ENCODE measurements at places on chromosomes 4 and X.

GRCh38 chr4:26410385-26411293, 79.6 kb downstream of the CCKAR start:
- peak; percentile 74 for DNase-seq

GRCh38 chr4:19151684-19152083, 1100.0 kb upstream of the SLIT2 start:
- no peak for DNase-seq

- no peak for DNase-seq
These were observed 24.5 kb downstream of the EVC start for GRCh38 chr4:5735463-5735862.

- DNase-seq: no peak
These were observed 519.1 kb downstream of the IQCM start for GRCh38 chr4:149296503-149296902.

DNA sequence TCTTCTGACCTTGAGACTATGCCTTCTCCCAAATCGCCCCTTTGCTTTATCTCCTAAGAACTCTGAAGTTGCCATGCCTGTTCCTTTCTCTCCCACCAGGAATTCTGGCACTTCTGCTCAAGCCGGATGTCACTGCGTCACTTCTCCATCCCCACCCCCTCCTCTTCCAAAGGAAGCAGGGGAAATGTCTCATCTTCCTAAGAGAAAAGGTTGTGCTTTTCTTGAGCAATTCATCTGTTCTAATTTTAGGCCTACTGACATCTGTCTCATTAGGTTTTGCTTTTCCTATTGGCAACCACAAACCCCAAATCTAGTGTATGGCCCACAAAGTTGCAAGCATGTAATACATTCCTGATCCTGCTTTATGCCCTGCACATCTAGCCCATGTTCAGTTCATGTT, 163.1 kb upstream of the PLAC1 start:
- no peak for DNase-seq

DNA sequence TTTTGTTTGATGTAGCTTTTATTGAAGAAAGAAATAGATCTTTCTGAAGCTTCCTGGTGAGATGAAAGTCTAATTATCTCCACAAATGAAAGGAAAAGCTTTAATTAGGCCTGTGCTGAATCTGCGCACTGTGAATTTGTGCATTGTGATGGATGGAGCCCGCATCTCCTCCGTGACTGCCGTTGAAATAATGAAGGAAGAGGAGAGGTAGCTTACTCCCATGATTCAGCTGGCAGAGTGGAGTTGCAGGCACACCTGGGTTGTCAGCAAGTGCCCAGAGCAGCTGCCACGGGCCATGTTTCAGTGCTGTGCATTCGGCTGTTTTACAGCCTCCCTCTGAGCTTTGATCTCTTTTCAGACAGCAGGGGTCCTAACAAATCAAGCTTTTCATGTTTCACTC, 735.3 kb upstream of the TENM3 start:
- no peak for DNase-seq

DNA sequence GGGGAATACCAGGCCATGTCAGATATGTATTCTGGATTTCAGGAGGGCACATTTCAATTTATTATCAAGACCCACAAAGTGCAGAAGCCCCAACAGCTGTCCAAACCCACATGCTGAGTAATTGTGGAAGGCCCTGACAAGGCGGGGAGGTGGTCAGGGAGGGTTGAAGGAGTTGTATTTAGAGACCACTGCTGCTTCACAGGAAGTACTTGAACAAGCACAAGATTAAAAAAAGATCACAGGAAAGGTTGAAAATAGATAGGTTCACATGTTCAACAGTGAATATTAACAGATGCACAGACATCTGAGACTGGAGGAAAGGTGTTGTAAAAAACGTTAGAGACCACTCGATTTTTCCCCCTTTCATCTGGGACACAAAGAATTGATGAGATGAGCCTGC, 17.9 kb downstream of the ATP8A1 start:
- DNase-seq: no peak

DNA sequence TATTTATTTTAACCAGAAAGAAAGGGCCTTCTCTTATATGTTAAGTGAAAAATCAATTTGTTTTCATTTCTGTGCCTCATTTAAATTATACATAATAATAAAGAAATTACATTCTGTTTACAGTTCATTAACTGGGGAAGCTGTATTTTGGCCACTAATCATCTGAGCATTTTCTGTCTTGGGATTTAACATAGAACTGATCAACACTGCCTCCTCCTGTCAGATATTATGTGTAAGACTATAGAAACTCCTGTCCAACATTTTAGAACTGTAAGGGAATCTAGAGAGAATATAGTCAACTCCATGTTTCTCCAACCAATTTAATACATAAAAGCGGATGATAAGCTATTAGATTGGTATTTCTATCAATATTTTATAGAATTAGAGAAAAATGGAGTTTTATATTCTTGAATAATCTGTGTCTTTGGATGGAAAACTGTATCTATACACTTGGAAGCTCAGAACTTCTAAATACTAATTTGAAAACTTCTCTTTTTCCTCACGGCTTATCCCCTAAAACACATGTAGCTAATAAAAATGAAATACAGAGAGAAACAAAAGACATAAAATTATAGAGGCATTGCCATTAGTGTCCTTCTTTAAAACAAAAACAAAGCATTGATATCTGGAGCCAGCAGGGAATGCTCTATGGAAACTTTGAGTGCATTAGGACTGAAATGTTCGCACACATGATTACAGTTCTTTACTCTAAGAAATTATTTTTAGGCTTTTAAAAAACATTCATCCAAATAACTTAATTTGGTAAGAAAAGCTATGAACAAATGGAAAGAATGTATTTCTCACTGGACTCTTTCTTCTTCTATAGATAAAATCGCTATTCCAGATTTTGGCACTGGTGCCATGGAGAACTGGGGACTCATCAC, 33.1 kb downstream of the ENPEP start:
- no peak for DNase-seq

DNA sequence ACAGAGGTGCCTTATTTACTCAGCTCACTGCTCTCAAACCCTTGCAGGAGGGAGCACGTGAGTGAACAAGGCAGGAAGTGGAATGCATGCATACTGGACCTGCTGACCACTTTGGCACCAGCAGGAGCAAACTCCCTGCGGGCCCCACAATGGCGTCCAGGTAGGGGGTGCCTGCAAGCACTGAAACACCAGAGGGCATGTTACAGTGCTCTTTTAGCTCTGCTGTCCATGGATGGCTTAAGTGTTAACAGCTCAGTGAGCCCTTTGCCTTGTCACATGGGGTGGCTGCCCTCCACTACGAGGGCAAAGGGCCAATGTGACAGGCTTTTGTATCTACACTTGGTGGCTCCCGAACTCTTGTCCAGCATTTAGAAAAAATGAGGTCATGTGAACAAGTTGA, 199.5 kb upstream of the UGT8 start:
- no peak for DNase-seq

GRCh38 chrX:40327085-40327484, 229.3 kb upstream of the BCOR start:
- DNase-seq: no peak

GRCh38 chrX:102767287-102767686, 46.7 kb downstream of the GPRASP3 start:
- DNase-seq: no peak

DNA sequence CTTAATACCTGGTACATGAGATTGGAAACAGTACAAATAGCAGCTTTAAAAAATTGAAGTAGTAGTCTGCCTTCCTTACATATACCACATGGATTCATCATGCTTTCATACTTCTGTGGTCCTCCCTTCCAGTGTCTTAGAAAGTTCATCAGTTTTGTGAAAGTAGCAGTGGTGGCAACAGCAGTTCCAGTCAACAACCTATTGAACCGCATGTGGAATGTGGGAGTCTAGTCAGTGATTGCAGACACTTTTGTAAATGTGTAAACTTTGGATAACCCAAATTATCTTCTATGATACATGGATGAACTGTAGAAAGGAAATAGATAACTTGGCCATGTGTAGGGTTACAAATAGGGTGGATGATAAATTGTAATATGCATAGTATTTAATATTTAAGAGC, 34.1 kb downstream of the FNIP2 start:
- no peak for DNase-seq

- no peak for DNase-seq
These were observed 66.9 kb downstream of the PARM1 start for GRCh38 chr4:74999714-75000309.

DNA sequence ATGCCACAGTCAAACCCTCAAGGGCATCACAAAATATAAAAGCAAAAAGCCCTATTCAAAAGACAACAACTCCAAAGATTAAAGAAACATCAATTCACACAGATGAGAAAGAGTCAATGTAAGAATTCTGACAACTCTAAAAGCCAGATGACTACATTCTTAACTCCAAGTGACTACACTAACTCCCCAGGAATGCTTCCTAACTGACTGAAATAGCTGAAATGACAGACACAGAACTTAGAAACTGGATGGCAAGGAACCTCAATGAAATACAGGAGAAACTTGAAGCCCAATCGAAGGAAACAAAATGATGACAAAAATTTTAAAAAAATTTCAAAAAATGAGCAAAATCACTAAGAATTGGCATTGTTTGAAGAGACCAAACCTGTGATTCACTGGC, 1047.6 kb upstream of the PCDH10 start:
- no peak for DNase-seq

DNA sequence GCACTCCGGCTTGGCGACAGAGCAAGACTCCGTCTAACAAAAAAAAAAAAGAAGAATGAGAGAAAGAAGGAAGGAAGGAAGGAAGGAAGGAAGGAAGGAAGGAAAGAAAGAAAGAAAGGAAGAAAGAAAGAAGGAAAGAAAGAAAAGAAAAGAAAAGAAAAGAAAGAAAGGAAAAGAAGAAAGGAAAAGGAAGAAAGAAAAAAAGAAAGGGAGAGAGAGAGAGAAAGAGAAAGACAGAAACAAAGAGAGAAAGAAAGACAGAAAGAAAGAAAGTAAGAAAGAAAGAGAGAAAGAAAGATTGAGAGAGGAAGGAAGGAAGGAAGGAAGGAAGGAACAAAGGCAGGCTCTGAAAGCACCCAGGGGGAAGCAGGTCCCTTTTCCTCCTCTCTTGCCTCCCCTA, 336.6 kb upstream of the GATB start:
- no peak for DNase-seq

DNA sequence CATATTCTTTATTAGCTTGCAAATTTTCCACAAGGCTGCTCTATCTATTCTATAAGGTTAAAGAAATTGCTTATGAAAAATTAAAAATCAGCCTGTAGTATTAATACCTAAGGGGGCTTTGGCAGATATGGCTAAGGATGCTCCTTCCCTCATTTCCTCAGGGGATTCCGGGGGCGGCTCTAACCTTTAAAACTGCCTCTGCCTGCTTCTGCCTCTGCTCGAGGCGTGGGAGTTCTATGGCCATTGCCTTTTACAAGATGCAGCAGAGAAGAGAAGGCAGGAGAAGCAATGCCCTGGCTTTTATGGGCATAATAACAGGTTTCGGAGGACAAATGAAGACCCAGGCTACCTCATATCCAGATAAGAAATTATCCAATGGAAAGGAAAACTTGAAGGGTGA, 8.6 kb upstream of the CDKN2AIP start:
- no peak for DNase-seq

GRCh38 chrX:22399437-22400192, 126.9 kb downstream of the CBLL2 start:
- DNase-seq: no peak

DNA sequence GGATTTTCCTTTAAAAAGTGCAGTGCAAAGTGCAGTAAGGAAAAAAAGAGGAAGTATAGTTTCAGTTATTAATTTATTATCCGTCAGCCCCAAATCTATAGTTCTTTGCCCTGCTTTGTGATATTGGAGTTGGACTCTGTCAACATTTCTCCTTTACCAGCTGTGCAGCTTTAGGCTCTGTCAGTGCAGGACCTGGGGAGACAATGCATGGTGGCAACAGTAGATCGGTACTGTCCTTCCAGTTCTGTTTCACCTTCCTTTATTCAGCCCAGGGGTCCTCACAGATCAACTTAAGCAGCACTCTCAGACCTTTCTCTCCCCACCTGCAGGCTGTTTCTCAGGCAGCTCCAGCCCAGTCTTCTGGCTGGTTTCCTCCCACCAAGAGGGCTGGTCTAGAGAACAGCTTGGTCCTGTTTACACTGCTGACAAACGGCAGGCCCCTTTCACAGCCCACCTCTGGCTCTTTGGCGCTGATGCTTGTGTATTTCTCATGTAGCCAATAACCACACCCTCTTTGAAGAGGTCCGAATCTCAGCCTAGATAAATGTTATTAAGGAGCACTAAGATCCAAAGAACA, 71.6 kb downstream of the MCUB start:
- DNase-seq: no peak

DNA sequence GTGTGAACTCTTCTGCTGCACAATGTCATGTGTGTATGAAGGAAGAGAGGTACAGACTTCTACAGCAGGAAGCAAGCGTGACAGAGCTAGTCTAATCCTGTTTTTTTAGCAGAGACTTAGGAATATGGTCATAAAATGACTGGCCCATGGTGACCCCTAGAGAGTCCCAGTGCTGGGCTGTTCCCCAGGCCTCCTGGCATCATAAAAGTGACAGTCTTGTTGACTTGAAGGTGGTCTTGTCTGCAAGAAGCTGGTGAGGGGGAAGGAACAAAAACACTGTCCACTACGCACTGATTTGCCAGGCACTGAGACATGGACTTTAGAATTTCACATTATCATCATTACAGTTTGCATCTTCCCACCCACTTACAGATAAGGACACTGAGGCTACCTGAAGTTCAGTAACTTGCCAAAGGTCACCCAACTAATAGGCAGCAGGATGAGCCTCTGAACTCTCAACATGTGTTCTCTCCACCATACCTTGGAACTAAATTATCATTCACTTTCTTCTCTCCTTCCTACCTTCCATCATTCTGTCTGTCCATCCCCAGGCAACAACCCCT, 63.0 kb downstream of the HADH start:
- no peak for DNase-seq

DNA sequence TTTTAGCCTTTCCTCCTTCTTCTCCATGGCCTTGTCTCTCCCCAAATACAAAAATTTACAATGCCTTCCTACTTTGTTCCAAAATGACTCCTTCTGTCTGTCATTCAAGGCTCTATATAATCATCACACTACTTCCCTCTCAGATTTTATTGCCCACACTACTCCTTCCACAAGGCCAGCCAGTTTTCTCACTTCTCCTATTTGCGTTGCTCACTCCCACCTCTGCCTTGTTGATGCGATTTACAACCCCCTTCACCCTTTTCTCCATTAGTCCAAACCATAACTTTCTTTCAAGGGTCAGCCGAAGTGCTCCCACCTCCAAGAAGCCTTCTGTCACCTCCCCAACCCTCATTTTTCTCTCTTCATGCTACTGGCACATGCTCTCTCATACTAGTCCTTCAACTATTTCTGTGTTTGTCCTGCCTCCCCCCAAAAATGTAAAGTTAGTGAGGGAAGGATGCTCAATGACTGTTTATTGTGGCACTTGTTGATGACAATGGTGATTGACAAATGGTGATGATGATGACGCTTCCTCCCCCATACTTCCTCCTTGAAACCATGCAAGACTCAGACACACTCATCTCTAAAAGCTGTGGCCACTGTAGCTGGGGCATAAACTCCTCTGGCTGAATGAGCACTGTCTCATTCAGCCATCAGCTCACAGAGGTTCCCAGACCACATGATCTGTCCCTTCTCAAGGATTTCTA, 2.7 kb upstream of the XKRX start:
- no peak for DNase-seq

Data from CD4-positive, alpha-beta T cell treated with Interleukin-17A for 1 hour (primary cell).